CD4-positive, alpha-beta T cell treated with Interferon gamma for 1 hour (primary cell): ENCODE measurements at places on chromosomes 3 and 15.
A peak's percentile ranks its signal among the peaks of the same experiment; 100 is the strongest.

DNA sequence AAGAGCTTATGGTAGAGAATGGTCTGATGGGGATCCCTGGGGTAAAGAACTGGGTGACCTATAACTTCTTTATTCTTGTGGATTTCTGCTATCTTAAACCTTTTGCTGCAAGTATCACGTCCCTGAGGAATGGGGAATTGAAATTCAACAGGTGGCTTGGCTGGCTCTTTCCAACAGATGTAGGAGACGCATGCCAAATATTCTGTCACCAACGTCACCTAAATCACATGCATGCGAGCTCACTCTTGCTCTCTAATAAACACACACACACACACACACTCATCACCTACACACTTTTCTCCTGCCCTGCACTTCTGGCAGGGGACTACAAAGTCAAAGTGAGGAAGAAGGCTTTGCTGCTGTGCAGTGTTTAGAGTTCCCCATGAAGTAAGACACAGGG lies 145.8 kb upstream of the NECTIN3 start:
- no peak for DNase-seq

- no peak for DNase-seq
These were observed 5.2 kb downstream of the TADA3 start for GRCh38 chr3:9786825-9787669.

GRCh38 chr3:165800970-165801369 lies 36.3 kb downstream of the BCHE start:
- DNase-seq, result no peak

- DNase-seq, result no peak
These were observed 80.3 kb upstream of the IGSF10 start for GRCh38 chr3:151541178-151541577.

DNA sequence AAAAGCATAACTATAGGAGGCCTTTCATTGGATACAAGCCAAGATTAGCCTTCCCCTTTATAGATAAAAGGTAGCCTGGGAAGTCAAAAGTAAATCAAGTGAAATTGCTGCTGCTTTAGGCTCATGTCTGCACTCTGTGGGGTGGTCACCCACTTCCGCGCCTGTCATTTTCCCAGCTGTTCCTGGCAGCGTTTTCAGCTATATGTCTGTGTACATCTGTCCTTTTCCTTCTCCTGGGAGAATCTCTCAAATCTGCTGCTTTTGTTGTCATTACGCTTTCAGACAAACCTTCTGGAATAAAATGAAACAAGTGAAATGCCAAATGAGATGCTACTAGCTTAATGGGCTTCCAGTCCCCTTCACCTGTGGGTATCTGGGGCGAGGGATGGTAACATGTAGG lies 211.8 kb downstream of the MCTP2 start:
- DNase-seq, result no peak

DNA sequence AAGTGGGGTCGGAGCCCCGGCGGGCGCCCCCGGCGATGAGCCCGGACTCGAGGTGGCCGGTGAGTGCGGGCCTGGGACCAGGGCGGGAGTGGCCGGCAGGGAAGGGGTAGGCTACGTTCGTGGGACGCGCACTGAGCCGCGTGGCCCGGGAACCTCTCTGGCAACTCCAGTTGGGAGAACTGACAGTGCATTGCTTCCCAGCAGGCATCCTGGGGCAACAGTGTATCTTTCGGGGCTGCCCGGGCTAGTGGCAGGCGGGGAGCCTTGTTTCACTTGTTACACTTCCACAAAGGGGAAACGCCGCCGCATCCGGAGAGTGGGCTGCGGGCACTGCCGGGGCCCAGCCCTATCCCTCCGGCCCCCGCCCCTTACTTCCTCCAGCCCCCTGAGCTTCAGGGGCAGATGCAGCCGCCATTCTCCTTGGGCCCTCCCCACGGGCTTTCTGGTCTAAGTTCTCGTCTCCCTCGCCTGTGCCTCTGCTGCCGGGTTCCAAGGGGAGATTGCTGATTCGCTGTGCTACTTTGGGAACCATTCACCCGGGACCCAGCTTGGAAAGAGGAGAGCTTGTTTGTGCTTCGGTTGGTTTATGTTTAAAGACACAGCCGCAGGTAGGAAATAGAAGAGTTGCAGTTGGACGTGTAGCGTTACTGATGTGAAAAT lies 675 bp downstream of the BRPF1 start:
- peak; percentile 35 for DNase-seq

- DNase-seq, result no peak
These were observed 14.9 kb upstream of the WNT7A start for GRCh38 chr3:13894807-13895154.

- no peak for DNase-seq
These were observed at the start of gene ITGB5 for GRCh38 chr3:124887177-124887931. ITGB5 (minus strand) TSS chr3:124887365; CDS start chr3:124887000, 365 bp downstream.

- DNase-seq, result no peak
These were observed 64.3 kb upstream of the GATM start for GRCh38 chr15:45442507-45443135.

DNA sequence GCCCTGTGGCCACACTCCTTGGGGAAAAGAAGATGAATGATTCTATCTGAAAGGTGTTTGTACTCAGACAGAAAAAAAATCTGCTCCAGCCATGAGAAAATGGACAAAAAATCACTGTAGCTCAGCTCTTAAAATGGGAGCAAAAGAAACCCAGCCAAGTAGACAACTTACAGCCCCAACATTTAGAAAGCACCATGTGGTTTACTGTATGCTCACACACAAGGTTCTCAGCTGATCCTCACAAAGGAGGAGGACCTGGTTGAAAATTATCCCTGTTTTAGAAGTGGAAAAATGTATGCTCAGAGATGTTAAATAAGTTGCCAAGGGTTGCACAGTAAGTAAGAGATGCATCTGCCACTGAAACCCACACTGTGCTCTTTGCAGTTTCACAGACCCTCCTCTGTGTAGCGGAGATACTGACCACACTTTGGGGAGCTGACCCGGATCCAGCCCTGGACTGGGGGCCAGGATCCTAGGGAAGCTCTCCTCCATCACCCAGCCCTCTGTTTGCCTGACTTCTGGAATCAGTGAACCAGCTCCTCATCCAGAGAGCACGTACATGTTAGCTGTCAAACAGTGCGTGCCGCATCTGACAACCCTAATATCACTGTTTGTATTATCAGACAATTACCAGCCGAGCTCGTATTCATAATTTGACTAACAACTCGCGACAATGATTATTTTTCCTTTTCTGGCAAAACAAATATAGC lies 32.7 kb upstream of the TPRG1 start:
- DNase-seq, result no peak

DNA sequence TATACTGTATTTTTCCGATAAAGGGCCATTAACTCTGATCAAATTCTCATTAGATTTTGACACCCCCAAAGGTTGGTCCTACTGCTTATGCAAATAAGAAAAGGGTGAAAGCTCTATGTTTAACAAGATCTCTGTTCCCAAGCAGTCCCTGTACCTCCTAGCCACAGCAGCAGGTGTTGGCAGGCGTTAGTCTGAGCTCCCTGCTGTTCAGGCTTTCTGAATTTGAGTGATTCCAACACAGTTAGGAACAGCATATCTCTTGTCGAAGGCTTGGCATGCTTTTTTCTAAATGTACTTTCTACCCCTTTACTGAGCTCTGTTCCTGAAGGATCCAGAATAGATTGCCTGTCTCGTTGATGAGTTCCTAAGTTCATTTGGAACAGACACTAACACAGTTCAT lies 42.3 kb downstream of the MITF start:
- no peak for DNase-seq

GRCh38 chr3:48989796-48990635 lies at the start of gene P4HTM:
P4HTM (plus strand) TSS chr3:48990241; CDS start chr3:48990257, 16 bp downstream.
- peak; percentile 58 for DNase-seq

- DNase-seq, result no peak
These were observed 268.4 kb upstream of the ROPN1 start for GRCh38 chr3:124260206-124260915.

DNA sequence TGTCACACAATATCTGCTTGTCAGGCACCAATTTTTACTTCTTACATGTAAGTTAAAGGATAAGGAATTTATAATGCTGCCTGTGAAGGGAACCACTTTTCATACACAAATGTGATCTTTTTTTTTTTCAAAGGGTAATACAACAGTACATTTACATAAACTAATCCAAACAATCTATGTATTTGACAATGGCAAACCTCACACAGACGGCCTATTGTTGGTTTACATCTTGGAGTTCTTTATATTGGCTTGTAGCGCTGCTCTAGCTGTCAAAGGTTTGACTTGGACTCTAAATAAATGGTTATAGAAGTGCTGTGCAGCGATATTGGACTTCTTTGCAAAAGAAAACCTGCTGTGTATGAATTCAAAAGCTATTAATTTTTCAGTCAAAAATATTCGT lies 598.0 kb downstream of the FOXP1 start:
- no peak for DNase-seq

DNA sequence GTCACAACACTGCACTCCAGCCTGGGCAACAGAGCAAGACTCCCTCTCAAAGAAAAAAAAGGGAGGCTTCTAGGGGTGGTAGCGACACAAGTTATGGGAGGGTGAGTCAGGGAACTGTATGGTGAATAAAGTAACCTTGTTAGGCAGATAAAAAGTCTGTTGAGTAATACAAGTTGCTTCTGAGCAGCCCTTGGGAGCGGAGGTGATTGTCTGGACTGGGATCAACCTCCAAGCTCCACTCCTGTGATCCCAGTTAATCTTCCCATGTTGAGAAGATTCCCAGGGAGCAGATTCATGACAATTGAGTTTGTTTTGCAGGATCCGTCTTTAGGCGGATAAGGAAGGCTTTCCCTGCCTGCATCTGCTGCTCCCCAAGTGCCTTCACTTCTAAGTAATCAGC lies 335.9 kb downstream of the THSD4 start:
- no peak for DNase-seq

GRCh38 chr3:107634099-107634489 lies 111.3 kb downstream of the BBX start:
- no peak for DNase-seq

DNA sequence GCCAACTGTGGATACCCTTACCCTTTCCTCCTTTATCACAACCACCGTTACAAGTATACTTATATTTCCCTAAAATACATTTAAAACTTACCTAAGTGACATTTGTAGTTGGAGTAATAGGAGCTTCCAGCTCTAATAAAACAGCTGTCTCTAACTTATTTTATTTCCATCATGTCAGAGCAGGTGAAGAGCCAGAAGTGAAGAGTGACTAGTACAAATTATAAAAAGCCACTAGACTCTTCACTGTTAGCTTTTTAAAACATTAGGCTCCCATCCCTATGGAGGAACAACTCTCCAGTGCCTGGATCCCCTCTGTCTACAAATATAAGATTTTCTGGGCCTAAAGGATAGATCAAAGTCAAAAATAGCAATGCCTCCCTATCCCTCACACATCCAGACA lies 102.3 kb downstream of the MME start:
- DNase-seq, result no peak

- DNase-seq, result no peak
These were observed 67.6 kb upstream of the CMC1 start for GRCh38 chr3:28173836-28174235.

GRCh38 chr3:126525853-126526667 lies 2.1 kb downstream of the CHST13 start:
- DNase-seq, result no peak

DNA sequence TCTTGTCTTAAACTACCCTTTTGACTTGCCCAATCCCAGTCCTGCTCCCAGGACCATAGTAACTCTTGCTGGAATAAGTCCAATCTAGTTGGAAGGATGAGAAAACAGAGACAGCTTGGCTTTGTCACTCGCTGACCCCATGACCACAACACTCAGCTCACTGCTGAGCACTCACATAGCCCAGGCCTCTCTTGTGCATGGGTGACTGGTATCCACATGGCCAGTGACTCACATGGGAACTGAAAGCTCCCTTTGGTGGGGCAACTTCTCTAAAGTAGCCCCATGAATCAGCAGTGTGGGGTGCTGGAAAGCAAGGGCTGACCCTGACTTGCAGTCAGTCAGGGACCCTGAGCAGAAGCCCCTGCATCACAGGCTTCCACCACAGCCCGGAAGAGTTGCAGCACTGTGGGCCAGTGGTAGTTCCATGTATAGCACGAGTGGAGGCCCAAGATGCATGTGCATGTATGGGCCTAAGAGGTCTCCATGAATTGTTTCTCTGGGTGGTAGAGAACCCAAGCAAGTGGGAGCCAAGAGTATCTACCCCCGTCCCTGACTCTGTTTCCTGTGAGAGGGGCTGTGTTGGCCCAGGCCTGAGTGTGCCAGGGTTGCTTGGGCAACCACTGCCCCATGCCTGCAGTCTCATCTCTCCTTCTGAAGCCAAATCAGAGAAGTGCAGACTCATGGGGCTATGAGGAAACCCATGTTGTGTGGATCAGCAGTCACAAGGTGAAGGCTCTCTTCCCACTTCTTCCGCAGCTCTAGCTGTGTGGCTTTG lies 62.1 kb upstream of the XCR1 start:
- peak; percentile 86 for DNase-seq

DNA sequence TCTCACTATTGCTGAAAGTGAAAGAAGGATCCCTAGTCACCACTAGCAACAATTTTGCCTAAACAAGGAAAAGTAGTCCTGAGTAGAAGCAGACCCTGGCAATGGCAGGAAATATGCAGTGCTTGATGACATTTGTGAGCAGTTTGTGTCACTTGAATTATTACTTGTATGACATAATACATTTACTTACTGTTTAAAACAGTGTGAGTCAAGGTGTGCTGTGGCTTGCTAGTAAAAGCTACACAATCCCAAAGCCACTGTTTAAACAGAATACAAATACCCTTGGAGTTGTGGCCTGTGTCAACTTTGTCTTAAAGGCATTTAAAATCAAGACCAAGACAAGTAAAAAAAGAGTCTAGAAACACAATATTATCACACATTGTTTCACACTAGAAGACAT lies 775.4 kb downstream of the ROBO1 start:
- DNase-seq, result no peak

DNA sequence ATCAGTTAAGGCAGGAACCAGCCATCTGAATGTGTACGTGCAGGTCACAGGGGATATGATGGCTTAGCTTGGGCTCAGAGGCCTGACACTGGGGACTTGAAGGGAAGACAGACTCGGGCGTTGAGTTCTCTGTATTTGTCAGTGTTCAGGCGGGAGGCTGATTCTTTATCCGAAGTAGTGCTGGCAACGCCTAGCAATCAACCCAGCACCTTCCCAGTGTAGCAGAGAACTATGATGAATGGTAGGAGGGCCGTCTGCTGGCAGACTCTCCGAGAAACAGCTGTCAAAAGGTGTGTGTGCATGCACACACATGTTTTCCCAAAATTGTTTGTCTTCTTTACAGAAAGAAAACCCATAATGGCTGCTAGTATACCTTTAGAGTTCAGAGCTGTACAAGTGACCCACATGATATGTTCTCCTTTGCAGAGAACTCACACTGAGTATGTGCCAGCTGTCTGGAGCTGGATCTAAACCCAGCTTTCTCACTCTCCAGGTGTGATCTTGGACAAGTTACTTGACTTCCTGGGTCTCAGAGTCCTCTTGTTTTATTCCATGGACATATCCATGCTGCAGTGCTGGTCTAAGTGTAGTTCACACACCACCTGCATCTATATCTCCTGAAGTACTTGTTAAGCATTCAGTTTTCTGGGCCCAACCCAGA lies 74.5 kb upstream of the LARS2 start:
- DNase-seq, result no peak

- DNase-seq, result no peak
These were observed 74.7 kb downstream of the SPATA16 start for GRCh38 chr3:173066044-173067004.

DNA sequence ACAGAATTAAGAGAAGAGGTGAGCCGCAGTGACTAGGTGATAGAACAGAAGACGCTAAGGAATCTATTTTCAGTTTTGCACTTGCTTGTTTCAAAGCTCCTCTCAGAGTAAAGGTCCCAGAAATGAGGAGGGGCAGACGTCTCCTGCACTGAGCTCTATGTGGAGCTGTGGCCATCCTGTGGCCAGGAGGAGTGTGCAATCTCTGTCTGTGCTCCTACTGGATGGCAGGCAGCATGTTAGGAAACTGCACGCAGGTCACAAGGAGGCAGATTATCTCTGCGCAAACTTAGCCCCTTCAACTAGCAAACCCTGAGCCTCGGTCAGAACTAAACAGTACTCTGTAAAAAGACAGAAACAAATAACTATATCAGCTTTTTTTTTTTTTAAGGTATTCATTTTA lies 31.1 kb upstream of the PPIB start:
- no peak for DNase-seq
